Type B pancreatic cell (in vitro differentiated cells): ENCODE measurements at places on chromosomes 2 and 18.
A peak's percentile ranks its signal among the peaks of the same experiment; 100 is the strongest.

DNA sequence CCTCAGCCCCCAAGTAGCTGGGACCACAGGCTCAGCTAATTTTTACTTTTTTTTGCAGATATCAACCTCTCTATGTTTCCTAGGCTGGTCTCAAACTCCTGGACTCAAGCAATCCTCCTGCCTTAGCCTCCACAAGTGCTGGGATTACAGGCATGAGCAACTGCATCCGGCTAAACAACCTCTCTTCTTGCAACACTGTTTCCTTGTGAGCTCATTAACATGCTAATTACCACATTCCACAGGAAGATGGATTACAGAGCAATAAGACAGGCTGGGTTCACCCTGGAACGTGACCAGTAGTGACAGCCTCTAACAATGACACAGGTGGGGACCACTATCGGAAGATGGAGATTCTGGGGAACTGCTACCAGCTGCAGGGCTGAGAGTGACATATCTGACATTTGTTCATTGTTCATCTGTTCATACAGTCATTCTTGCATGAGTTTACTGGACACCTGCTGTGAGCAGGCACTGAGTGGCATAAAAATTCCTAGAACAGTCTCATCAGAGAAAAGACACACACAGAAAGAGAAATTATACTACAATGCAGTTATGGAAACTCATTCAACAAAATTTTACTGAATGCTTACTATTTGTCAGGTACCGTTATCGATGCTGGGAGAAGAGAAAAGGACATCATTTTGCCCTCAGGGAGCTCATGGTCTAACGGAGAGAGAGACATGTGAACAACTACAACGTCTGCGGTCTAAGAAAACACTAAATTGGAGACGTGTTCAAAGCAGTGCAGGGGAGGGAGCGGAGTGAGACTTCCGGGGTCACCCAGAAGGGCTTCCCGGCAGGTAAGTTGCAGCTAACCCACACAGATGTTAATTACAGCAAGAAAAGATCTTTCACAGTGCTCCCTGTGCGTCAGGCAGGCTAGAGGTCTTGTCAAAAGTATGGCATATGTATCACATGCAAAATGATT, 37.6 kb downstream of the PROC start:
- no peak for DNase-seq

DNA sequence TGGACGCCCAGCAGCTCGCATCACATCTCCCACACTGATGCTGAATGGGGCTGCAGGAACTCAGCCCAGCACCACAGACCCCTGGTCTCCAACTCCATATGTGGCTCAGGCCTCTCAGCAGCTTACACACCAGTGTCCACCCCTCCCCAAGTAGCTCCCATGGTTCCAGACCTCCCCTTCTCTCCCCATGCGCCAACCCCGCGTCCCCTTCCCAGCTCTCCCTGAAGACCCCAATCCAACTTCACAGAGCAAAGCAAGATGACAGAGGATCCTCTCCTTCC, 188.9 kb downstream of the SH3BP4 start:
- DNase-seq = peak; percentile 25

DNA sequence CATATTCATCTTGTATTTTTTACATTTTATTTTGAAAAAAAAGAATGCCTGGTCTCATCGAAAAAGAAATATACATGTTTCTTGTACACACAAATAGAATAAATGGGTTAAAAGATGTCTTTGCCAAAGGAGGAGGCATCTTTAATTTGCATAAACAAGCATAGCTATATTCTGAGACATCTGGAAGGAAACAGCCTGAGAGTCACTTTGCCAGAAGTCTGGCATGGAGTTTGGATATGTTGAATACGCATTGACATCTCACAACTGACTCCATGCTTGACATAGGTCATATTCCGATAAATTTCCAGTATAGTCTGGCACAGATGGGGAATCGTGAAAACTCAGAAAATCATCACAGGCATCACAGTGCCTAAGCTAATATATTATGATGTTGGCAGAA, 1317.5 kb upstream of the CELF4 start:
- no peak for DNase-seq

GRCh38 chr2:120396013-120396860, 50.3 kb downstream of the INHBB start:
- DNase-seq = peak; percentile 59

DNA sequence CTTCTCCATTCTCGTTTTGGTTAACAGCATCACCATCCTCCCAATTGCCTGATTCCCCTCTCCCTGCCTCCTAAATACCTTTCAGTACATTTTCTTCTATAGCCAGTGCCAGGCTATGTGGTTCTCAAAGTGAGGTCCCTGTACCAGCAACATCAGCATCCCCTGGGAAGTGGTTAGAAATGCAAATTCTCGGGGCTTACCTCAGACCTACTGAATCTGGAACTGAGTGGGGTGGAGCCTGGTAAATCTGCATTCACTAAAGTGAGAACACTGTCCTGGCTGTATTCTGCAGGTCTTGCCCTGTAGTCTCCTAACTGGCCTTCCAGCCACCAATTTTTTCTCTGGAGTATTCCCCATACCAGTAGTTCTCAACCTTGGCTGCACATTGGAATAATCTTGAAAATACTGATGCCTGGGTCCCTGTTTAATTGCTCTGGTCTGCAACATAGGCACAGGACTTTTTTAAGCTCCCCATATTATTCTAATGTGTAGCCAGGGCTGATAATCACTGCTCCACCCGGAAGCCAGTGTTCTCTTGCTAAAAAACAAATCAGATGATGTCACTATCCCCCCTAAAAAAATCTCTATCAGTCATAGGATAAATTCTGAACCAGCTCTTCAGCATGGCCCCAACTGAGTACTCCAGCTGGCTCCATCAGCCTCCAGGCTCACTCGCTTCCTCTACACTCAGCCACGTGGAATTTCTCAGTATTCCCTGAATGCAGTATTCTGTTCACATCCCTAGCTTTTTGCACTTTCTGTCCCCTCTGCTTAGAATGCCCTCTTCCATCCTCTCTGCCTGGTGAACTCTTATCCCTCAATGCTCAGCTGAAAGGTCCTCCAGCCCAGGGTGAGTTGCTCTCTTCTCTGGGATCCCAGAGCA, 98.4 kb downstream of the CDK15 start:
- DNase-seq = no peak

- no peak for DNase-seq
Measured at GRCh38 chr2:103132536-103133217, 370.8 kb downstream of the TMEM182 start.

DNA sequence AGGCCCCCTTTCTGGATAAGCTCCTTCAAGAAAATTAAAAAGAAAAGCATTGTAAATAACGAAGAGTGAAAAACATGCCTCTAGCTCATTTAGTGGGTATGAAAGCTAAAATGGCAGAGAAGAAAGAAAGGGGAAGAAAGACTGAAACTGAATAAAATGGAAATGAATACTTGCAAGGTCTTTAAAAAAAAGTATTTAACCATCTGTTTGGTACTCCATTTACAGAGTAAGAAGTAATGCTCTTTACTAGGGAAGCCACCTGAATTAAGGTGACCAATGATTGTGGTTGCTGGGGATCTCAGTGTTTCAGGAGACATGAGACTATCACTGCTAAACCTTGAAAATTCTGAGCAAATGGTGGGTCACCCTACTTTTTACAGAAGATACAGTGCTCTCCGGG, 17.7 kb upstream of the ARL5A start:
- DNase-seq = no peak
